Tibial nerve (tissue), 4 donors: ENCODE measurements at places on chromosomes 7 and 10. TPM values are rescaled to one million over a fixed set of nuclear protein-coding genes. Genes with fewer than 3 reads are reported as not detected.

DNA sequence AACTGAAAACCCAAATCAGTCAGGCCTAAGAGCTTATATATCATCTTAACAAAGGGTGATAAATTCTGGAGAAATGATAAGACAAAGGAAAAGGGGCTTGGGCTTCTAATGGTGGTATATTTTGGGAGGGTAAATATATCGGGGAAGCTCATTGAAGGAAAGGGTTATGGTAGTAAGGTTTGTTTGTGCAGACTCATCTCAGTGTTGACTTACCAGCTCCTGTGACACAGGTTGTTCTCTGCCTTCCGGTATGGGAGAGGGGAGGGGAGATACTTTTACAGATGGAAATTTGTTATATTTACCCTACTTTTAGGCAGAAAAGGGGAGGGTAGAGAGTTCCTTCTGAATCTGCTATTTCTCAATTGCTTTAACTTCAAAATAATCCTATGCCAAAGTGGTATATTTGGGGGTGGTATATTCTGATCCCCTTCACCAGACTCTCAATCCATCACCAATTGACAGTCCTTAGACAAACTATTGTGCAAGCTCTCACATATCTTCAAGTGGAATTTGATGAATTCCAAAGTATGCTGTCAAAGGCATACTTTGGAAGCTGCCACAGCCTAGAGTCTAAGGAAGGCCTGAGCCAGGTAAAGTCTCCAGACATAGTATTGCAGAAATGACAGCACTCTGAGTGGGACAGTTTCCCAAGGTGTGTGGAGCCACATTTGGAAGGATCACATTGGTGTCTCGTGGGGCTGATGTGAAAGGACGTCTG lies 13.3 kb upstream of the PAPSS2 start:
- no peak for DNase-seq

The TMEM139 gene
- 8.8 TPM for total RNA-seq

GRCh38 chr10:14736600-14737081 lies 38.1 kb downstream of the FAM107B start:
- DNase-seq: no peak

- DNase-seq: no peak
Measured at GRCh38 chr10:128097783-128098182, 28.4 kb downstream of the MKI67 start.

GRCh38 chr7:147400221-147400689 lies 1190.3 kb upstream of the C7orf33 start:
- DNase-seq: no peak

DNA sequence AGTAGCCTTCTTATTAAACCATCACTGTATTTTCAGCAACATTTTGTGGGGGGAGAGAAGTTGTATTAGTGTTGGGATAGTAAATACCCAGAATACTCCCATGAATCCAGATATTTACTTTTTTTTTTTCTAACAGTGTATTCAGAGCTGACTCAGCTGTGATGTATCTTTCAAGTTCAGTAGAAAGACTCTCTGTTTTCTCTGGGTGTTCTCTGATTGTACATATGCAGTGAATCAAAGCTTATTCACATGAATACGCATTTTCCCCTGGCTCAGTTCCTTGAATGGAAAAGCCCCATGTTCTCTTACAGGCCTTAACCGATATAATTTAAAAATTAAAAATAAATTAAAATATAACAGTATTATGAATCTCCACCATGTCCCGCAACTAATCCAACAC lies 1.3 kb downstream of the TFPI2 start:
- DNase-seq: no peak

- DNase-seq: no peak
Measured at GRCh38 chr10:110052916-110053315, 45.1 kb downstream of the ADD3 start.

GRCh38 chr7:124246262-124246863 lies 213.5 kb upstream of the TMEM229A start:
- DNase-seq: no peak

The ATOH7 gene
- total RNA-seq: 0.42 TPM

The HIPK2 gene
- 41.1 TPM for total RNA-seq

- no peak for DNase-seq
Measured at GRCh38 chr7:121180436-121181063, 148.2 kb upstream of the WNT16 start.

DNA sequence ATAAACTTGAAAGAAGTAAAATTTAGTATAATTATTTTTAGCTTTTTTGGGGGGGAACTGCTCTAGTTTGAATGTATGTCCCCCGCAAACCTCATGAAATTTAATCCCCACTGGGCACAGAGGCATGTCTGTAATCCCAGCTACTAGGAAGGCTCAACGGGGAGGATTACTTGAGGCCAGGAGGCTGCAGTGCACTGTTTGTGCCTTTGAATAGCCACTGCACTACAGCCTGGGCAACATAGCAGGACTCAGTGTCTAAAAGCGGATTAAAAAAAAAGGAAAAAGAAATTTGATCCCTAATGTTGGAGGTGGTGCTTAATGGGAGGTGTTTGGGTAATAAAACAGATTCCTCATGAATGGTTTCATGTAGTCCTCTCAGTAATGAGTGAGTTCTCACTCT lies 43.1 kb upstream of the PHF14 start:
- no peak for DNase-seq

The EGR2 gene
- total RNA-seq: 19.4 TPM

- no peak for DNase-seq
Measured at GRCh38 chr7:104536956-104537355, 208.6 kb downstream of the LHFPL3 start.

DNA sequence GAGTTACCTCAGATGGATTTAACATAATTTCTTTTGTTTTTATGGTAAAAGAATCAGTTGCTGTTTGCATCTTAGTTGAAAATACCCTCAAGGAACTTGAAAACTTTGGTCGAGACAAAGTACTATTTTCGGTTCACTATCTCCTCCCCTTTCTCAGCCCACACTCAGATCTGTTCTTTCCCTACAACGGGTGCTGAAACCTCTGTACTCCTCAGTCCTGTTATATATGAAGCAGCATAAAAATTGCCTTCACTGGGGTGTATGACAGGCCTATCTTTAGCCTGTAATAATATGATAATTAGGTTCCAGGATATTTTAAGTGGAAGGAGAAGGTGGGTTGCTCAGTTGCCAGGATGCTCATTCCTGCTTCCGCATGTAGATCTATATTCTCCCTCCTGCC lies 105.2 kb upstream of the NOBOX start:
- DNase-seq: no peak

DNA sequence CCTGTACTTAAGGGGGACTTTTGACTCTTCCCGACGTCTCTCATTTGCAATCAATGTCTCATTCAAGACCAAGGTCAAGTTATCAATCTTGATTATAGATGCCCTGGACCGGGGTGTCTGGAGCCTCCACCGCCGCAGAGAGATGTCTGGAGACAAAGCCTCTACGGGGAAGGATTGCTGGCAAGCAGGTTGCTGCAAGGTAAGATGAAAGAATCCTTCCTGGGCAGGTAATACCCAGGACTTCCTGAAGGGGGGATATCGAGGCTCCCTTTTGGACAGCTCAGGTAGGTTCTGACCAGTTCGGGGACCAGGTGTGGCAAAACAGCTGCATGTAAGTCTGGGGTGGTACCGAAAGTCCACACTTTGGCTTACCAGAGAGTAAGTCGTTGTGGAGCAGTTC lies 12.5 kb upstream of the CUX1 start:
- DNase-seq: no peak

The CTAGE8 gene
- 1.5 TPM for total RNA-seq

DNA sequence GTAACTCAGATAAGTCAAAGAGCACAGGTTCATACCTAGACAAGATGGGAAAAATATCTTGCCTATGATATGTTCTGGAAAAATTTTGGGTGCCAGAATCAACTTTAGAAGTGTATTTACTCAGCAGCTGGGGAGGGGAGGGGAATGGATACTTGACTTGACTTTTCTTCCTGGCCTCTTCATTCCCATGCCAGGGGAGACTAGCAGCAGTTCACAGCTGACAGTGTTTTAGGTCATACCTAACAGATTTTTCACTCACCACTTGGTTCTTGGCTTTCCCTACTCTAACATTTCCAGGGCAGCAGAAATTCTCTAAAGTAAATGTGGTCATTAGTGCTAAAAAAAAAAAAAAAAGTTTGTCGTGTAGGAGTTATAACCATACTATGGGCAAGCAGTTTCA lies 46.3 kb downstream of the TAS2R16 start:
- no peak for DNase-seq

The BAMBI gene
- total RNA-seq: 8.8 TPM

DNA sequence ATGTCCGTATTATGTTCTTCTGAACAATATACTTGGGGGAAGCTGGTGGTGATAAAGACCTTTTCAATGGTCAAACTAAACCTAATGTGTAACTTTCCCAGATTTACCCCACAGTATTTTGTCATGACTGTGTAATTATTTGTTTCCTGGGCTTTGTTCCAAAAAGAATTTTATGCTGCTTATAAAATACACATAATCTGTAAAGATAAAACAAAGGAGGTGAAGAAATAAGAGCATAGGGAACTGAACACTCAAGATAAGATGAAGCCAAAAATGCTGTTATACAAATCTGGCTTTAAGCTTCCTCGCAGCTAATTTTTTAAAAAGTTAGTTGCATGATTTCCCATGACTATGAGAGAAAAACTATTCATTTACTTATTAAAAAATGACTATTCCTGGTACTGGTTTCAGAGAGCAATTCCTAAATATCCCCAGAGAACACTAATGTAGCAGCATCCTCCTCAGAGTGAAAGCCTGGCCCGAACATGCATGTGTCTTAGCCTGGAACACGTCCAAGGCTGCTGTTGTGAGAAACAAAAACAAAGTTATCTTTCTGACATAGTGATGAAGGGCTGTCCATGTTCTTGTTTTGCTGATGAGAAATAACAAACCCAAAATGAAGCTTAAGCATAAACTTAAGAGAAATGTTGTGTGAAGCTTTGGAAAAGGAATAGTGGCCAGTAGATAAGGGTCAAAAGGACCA lies 33.9 kb downstream of the MALSU1 start:
- DNase-seq: no peak

The GJD4 gene
- total RNA-seq: 0.20 TPM

DNA sequence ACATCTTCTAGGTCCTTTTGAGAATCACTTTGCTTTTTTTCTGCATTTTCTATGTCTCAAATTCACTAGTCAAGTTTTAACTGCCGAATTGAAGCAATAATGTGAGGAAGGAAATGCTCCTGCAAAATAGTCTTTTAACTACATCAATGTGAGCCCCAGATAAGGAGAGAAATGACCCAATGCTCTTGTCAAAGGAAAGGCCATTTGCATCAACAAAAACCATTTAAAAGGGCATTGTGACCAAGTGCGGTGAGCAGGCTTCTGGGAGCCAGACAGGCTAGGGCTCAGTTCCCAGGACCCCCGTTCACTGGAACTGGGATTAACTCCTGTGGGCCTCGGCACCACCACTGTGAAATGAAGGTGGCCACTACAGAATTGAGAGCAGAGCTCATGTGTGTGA lies 127.9 kb upstream of the EEPD1 start:
- no peak for DNase-seq

- no peak for DNase-seq
Measured at GRCh38 chr10:133336577-133337369, at the start of gene CALY. Gene CALY, minus strand, starts transcription at chr10:133336896. Its CDS starts 7,907 bp downstream, at chr10:133328989.

GRCh38 chr7:29626730-29627129 lies 63.1 kb downstream of the PRR15 start:
- no peak for DNase-seq

GRCh38 chr10:10270126-10271050 lies 747.3 kb upstream of the CELF2 start:
- no peak for DNase-seq

DNA sequence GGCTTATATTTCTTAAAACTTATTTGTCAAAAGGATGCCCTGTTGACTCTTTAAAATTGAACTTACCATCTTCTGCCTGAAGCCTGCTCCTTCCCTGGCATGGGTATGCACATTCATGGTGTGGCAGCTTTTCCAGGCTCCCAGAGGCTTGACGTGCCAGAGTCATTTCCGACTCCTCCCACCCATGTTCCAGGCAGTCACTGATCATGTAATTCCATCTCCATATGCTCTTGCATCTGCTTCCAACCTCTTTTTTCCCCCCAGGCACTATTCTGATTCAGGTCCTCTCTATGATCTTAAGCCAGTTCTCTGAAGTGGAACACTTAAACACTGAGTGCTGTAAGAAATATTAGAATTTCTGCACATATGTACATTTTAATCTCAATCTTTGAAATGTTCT lies 82.2 kb downstream of the CFAP58 start:
- DNase-seq: no peak

- DNase-seq: no peak
Measured at GRCh38 chr7:107638594-107638993, 22.0 kb upstream of the SLC26A4 start.

DNA sequence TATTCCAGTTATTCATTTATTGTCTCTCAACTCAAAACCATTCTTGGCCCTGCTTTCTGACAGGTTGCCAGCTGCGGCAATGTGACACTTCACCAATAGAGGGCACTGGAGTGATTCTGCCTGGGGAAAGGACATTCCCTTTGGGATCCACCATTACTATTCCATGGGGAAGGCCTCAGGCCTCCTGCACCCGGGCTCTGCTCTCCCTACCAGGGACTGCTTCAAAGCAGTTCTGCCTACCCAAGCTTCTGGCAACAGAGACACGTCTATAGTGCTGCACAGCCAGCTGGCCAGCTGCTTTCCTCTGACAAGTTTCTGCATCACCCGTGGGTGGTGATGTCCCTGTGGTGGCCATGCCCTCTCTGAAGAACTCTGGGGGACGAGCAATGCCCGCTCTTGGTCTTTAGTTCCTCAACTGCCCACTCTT lies 163.8 kb downstream of the ELMO1 start:
- DNase-seq: peak; percentile 75

DNA sequence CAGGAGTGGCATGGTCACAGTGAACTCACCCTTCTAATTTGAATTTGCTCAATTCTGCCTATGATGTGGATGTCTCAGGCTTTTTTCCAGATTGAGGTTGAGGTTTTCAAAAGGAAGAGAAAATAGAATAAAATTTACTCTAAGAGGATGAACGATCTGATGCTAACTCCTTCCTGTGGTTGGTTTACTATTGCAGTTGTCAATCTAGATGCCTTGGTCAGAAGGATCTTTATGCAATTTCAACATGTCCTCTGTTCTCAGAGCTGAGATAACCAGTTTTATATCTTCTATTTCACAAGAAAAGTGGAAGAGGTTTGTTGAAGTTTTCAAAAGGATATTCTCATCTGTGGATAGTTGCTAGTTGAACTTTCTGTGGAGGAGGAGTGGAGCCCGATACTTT lies 150.7 kb upstream of the WDR11 start:
- no peak for DNase-seq

DNA sequence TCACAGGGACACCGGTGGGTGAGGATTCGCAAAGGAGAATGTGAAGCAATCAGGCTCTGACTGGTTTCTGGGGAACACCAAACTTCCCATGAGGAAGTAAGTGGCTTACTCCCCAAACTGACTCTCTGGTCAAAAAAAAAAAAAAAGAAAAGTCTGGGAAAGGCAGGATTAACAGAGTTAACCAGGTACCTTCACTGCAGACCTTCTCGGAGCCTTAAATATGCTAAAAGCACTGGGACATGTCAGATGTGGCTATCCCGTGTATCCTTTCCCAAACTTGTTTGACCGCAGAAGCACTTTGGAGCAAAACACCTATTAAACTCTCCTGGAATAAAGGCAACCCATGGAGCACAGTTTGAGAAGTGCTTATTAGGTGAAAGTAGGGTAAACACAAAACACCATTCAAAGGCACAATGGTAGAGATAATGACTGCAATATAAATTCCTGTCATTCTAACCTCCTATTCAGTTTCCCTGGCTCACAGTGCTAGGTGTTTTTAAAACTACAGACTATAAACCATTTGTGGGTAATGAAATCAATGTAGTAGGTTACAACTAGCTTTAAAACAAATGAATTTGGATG lies 44.1 kb upstream of the MXI1 start:
- no peak for DNase-seq

- no peak for DNase-seq
Measured at GRCh38 chr7:29968683-29969395, 20.8 kb downstream of the SCRN1 start.
